ENCODE measurements at places on chromosomes 2 and 18.

DNA sequence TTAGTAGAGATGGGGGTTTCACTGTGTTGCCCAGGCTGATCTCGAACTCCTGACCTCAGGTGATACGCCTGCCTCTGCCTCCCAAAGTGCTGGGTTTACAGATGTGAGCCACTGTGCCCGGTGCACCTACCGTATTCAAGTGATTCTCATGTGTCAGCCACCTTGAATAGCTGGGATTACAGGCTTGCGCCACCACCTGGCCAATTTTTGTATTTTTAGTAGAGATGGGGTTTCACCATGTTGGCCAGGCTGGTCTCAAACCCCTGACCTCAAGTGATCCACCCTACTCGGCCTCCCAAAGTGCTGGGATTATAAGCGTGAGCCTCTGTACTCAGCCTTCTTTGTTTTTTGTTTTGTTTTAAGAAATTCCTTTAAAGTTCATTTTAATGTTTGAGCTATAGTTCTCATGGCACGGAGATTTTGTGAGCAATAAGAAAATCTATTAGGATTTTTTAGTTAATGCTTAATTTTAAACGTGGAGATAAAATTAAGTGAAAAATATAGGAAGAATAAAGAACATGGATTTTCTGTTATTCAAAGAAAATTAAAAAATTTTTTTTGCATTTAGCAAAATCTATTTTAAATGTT is 242.6 kb downstream of the PHLPP1 start:
- DNase-seq = no peak

DNA sequence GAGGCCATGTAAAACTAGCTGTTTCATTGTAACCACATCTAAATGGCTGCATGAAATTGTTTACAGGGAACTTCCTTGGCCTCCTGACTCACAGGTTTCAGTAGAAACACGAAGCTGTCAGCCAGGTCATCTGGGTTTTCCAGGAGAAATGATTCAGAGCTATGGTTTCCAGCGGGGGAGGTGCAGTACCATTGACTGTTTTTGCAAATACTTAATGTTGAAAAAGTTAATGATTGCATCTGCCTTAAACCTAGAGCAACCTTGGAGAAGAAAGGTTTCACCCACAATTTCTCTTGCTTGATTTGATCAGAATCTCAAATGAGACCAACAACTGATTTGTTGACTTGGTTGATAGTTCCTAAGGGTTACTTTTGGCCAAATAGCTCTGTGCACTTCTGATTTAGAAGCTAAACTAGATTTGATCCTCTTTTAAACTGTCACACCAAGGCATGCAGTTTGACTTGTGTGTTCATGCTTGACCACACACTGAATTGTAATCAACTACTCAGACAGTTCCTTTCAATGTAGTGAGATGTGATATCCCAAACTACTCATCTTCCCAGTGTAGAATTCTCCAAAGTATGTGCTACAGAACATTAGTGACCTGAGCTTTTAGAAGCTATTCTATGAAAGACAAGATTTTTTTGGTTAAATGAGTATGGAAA is 193.5 kb upstream of the CHST9 start:
- no peak for DNase-seq

DNA sequence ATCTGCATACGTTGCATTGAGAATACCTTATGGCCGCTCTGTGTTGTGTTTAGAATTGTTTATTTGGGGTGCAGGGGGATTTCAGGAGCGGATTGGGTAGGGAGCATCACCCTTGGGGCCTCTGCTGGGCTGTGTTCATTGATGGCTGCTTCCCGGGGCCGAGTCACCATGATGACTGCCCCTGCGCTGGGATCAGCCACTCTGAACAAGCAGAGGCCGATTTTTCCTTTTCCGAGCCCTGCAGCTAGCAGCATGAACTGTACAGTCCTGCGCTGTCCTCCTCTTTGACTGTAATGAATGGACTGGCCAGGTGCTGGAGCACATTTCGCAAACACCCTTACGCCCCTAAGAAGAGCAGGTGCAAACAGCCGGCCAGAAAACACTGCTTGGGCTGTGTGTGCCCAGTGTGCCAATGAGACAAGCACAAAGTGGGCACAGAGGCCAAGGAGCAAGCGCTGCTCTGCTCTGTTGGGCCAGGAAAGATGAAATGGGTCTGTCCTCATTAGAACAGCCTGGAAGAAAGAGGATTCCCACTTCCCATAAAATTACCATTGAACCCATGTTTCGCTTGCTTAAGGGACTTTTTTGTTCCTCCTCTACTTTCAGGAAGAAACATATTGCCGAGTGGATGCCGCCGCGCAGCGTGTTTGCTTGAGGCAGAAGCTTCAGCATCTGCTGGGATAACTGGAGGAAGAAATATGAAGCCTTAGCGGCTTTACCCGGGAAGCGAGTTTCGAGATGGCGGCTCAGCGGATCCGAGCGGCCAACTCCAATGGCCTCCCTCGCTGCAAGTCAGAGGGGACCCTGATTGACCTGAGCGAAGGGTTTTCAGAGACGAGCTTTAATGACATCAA is 82.7 kb downstream of the SH3BP4 start:
- no peak for DNase-seq

DNA sequence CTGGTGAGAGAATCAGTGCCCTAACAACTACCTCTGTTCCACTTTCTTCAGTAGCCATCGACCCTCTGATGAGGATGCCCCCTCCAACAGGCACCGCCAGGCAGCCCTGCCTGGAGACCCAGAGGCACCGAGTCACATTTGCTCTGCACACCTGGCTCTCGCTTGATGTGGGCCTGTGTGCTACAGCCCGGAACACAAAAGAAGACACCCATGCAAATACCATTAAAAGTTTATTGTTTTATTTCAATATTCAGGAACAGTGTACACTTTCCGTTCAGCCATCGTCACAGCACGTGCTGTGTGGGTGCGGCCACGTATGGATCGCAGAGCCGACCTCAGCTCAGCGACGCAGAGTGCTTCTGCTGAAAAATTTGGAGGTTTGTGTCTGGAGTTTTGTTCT is 154.0 kb downstream of the MBP start:
- DNase-seq = no peak

DNA sequence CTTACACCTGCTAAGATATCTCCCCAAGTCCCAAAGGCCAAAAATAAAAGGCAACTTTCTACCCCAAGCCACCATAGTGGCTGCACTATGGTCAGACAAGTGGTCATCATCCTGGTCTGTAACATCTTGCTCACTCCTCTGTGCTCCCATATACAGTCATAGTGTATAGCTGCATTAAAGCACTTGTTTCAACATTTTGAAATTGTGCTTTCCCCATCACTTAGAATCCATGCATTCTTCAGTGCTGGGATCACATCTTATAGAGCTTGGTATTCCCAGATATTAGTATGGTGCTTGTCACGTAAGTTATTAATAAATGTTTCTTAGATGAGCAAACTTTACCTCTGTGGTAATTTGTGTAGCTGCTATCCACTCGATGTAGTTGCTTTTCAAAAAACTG is 40.4 kb upstream of the CDC42EP3 start:
- DNase-seq = no peak

DNA sequence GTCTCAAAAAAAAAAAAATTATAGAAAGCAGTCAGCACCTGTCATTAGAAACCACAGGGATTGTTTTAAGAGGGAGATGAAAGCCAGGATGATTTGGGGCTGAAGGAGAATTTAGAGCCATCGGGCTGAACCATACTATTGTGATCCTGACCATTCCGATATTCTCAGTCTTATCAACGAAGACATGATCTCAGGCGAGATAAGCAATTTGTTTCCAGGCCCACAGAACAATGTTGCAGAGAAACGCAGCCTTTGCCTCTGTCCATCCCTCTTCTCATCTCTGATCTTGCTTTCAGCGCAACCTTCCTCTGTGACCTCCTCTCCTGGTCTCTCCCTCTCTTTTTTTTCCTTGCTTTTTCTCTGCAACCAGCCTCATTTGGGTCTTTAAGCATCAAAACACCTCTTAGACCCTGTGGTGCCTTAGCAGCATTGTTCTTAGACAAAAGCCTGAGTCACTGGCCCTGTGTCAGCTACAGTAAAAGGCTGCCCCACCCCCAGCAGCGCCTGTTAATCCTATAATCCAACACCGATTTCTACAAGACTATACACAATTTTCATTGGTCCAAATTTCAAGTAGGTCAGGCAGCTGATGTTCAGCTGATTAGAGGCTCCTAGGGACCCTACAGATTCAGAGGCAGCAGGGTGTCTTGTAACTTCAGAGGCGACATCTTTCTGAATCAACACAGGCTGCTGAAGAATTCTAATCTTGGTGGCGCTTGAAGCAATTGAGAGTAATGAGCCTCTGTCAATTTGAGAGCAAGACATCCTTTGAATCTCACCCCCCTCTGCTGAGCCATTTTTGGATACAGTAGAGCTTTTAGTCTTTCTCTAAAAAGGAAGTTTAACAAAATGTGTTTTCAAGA is 206.0 kb downstream of the NCK2 start:
- DNase-seq = peak; percentile 23

- DNase-seq = no peak
Measured at GRCh38 chr2:27588308-27588707, 5.5 kb downstream of the ZNF512 start.

GRCh38 chr2:165868211-165868610 is 74.2 kb upstream of the GALNT3 start:
- peak; percentile 71 for DNase-seq

GRCh38 chr2:174546519-174547506 is 50.8 kb downstream of the WIPF1 start:
- no peak for DNase-seq

DNA sequence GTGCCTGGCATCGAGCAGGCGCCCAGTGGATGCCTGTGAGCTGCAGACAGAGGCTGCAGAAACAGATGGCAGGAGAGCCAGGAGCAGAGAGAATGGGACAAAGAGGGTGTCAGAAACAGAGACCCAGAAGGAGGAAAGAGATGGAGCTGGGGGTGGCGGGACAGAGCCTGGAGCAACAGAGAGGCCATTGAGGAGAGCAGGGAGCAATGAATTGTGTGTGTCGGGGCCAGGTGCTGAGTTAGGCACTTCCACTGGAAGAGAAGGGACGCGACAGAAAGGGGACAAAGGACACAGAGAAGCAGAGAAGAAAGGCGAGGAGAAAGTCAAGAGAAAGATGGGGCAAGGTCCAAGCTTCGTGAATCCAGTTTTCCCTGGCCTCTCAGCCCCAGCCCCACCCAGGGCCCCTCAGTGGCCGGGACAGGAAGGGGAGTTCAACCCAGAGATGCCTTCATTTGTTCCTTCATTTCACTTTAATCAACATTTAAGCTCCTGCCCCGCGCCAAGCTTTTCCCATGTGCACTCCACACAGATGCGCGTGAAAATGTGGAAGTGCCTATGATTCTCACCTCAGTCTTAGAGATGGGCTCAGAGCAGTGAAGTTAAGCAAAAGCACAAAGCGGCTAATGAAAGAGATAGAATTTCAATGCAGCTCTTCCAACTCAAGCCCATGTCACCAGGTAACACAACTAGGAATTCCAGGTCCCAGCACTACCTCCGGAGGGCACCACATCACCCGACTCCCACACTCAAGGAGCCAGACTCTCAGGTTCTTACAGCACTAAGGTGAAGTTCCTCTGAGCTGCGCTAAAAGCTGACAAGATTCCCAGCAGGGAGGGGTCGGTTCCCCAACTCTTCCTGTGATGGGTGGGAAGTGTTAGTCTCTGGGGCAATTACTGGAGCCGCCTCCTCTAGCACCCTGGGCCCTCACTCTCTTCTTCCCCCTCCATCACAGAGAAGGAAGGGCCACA is 55.1 kb downstream of the TNS1 start:
- no peak for DNase-seq

- no peak for DNase-seq
Measured at GRCh38 chr2:160156100-160156499, 44.0 kb downstream of the ITGB6 start.

DNA sequence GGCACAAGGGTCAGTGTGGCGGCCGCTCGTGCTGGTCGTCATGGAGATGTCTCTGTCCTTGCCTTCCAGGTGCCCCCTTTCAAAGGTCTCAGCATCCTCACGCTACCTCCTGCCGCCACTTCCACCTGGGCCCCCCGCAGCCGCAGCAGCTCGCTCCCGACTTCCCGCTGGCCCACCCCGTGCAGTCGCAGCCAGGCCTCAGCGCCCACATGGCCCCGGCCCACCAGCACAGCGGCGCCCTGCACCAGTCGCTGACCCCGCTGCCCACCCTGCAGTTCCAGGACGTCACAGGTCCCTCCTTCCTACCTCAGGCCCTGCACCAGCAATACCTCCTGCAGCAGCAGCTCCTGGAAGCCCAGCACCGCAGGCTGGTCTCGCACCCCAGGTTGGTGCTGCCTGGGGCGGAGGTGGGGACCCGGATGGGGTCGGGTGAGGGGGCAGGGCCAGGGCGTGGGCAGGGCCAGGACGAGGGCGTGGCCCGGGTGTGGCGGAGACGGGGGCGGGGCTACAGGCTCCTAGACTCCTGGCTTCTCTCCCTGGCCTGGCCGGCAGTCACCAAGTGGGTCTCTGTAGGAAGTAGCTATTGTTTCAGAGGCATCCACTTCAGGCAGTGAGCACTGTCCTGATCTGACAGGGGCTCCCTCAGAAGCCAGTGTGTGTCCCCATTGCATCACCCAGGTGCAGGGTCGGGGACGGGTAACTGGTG is 223.7 kb downstream of the LOXHD1 start:
- no peak for DNase-seq

- no peak for DNase-seq
Measured at GRCh38 chr2:100813527-100813926, 6.4 kb upstream of the NPAS2 start.

DNA sequence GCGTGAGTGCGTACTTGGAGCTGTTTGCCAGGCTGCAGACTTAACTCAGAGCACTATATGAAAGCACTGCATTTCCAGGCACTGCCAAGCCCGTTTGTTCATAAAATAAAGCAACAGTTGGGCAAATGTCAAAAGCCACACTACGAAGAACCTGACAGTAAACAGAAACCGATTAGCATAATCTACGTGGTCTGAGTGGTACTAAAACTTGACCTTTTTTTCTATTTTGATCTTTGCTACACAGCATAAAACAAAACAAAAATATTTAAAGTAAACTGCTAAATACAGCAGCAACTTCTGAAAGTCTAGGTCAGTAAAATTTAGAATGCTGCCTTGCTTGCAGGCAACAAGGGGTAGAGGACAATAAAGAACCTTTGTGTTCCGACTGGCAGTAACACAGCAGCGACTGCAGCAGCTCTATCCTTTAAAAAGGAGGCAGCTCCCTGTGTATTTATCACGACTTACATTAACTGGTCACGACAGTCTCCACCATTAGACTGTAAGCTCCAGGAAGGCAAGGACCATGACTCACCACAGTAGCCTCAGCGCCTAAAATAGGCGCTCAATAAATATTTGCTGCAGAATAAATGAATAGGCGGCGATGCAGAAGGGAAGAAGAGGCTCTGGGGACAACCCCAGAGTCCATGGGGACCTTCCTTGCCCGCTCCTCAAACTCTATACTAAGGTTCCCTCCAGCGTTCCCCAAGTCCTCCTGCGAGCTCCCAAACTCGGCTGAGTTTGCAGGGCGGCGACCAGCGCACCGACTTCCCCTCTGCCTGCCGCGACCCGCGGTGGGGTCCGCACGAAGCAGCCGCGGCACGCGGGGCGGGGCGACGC is 902 bp downstream of the SS18 start:
- DNase-seq = no peak

DNA sequence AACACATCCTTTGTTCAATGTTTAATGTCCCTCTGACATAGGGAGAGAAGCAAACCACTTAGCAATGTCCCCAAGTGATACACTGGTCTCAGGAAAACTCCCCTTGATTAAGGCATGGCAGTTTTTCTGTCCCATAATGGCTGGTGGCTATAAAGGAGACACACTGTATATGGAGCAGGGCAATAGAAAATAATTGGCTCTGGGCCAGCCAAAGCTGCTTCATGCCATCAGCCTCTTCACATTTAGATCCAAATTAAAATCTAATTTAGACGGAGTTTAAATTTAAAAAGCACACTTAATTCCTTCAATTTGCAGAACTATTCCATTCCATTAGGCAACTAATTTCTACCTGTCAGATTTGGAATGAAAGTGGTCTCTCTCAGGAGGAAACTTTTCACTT is 638.1 kb downstream of the DSC3 start:
- DNase-seq = no peak
